ENCODE measurements at places on chromosomes 5 and 9.

DNA sequence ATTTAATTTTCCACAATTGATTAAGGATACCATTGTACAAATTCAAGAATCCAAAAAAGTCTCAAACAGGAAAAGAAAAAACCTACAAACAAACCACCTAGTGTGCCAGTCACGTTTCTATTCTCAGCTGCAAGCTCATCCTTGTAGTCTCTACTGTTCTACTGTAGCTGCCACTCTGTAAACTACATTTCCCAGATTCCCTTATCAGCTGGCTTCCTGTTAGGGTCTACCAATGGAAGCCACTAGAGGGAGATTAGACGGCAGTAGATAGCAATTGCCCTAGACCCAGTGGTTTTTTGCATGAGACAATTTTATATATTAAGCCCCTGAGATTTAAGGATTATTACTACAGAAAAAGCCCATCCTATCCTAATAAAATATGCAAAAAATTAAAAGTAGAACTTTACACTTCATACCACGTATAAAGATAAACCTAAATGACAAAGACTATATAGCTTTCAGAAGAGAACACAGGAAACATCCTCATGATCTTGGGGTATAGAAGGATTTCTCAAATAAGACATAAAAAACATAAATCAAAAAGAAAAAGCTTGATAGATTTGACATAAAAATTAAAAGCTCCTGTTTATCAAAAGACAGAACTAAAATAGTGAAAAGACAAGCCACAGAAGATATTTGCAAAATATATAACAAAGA lies 37.4 kb downstream of the P4HA2 start:
- no peak for DNase-seq

GRCh38 chr9:21434202-21435014 lies 5.8 kb upstream of the IFNA1 start:
- DNase-seq, result no peak

- DNase-seq, result no peak
Observed at GRCh38 chr5:155556222-155556621, 542.7 kb downstream of the KIF4B start.

- no peak for DNase-seq
Observed at GRCh38 chr5:34535433-34535832, 120.7 kb upstream of the RAI14 start.

DNA sequence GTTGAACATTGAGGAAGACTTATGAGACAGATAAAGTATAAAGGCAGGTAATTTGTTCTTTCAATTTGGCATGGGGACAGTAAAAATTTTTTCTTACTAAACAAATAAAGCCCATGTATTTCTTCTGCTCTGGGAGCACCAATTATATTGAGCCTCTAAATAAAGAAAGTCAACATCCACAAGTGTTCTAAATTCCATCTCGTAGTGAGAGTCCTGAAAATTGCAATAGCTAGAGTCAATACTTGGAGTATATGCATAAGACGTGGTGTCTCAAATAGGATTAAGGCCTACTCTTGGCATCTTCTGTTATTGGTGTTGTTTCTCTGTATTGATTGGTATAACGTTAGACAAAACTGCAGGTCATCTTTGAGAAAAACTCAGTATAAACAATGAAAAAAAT lies 120.5 kb upstream of the CDKN2B start:
- DNase-seq, result no peak

DNA sequence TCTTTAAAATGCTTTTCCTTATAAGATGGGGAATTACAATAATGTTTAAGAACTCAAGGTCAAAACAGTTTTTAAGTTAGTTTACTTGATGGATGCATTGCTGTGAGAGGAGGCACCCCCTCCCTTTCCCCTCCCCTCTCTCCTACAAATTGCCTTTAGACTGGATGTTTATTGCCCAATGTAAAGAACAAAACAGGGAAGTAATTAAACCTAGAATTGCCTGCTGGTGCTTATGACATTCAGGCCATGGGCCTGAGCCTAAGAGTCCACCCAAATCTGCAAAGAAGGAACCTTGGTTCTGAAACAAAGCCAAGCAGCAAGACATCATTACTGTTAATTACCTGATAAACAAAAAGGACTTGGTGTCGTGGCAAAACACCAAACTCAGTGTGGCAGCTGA lies 630.3 kb downstream of the ISL1 start:
- no peak for DNase-seq

- no peak for DNase-seq
Observed at GRCh38 chr9:88586452-88586851, 51.5 kb downstream of the NXNL2 start.

DNA sequence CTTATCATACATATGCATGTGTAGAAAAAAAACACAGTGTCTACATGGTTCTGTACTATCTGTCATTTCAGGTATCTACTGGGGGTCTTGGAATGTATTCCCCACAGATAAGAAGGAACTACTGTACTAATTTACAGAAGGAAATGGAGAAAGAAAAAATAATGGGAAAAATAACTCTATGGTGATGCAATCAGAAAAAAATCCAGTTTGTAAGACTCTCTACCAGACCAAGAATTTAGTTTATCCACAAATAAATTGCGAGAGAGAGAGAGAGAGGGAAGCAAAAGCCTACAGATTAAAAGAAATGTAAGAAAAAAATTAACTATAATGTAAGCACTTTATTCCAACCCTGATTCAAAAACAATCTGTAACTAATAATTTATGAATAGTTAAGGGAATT lies 708.6 kb upstream of the ZNF608 start:
- no peak for DNase-seq

- no peak for DNase-seq
Observed at GRCh38 chr9:90029996-90030395, 425.2 kb downstream of the GADD45G start.

DNA sequence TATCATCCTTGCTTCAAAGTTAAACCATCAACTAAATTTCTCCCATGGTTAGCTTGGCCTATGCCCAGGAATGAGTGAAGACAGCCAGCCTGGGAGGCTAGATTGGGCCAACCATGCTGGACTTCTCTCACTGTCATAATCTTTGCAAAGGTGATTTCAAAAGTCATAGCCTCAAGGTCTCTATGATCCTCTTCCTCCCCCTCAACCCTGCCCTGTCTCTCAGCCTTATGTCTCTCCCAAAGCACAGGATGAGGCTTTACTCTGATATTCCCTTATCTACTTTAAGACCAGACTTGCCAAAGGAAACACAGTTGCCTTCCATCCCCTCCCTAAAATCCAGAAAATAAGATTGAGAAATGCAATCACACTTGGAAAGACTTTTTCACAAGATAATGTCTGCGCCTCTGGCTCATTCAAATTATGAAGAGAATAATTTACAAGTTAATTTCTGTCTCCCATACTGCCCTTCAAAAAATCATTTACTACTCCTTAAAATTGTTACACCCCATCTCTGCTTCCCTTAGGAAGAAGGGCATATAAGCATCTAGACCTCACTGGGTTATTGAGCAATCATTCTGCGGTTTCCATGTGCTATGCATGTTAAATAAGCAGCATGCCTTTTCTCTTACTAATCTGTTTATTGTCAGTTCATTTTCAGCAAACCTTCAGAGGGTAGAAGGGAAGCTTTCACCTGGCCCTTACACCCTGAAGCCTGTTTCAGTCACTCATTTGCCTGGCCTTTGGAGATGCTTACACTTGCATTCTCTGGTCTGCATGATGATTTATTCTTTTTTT lies 113.8 kb upstream of the ANKRD55 start:
- DNase-seq, result no peak

GRCh38 chr9:78879324-78880100 lies 582.6 kb downstream of the PSAT1 start:
- no peak for DNase-seq

DNA sequence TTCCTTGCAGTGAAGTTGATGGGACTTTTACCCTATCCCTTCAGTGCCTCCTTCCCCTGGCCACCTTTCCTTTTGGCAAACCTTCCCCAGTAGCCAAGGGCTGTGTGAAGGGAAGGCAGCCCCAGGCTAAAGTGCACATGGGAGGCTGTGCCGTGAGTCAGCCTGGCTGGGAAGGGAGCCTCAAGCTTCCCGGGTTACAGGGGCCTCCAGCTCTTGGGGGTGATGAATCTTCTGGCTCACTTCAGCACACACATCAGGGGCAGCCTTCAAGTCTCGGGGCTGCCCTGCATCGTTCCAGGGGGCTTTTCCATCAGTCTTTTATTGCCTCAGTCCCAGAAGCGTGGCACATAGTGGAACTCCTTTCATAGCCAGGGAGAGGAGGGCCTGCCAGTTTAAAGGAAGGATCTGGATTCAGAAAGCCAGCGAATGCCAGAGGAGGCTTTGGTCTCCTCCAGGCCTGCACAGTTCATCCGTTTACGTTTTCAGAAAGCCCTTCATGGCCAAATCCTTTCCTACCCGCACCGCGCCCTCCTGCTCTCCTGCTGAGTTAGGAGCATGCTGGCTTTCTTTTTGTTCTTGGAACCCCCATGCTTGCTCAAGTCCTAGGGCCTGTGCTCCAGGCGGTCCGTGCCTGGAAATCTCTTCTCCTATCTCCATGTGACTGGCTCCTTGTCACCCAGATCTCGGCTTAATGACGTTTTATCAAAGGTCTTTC lies 134.8 kb upstream of the KLF4 start:
- DNase-seq, result no peak

All from ascending aorta (tissue), 2 donors.